ENCODE measurements at places on chromosomes 4 and X. TPM values are rescaled to one million over a fixed set of nuclear protein-coding genes. Genes with fewer than 3 reads are reported as not detected.

- DNase-seq, result peak; percentile 15
- no peaks in the 10 kb centered on the region for H3K36me3 ChIP-seq
- no peaks in the 10 kb centered on the region for H3K27me3 ChIP-seq
- H3K4me1 ChIP-seq, result no peaks in the 10 kb centered on the region
- H3K4me3 ChIP-seq, result no peak overlapping the region
Measured at GRCh38 chr4:127809173-127809800, 27.2 kb downstream of the HSPA4L start.

DNA sequence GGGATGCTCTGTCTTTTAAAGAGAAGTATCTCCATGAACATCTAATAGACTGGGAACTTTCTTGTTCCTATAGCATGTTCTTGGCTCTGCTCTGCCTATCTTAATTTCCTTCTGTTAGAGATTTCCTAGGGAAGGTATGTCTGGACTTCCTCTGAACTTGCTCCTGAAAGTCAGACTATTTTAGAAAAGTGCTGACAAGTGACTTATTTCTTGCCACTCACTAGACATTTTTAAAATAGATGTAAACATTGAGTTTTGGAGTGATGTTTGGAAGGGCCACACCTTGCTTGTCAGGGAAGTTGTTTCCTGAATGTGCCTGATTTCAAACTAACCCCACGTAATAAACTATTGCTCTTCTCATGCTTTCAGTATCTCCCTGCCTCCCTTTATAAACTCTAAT, 62.4 kb upstream of the ATP8A1 start:
- H3K27ac ChIP-seq, result no peak overlapping the region
- no peaks in the 10 kb centered on the region for H3K27me3 ChIP-seq
- H3K4me3 ChIP-seq, result no peak overlapping the region
- H3K4me1 ChIP-seq, result peaks cover 7% of the 10 kb centered on the region
- H3K36me3 ChIP-seq, result no peaks in the 10 kb centered on the region
- no peak for DNase-seq

The LNX1 gene
- total RNA-seq, result 7.3 TPM

The SLIT2 gene
- total RNA-seq, result 5.6 TPM

Measured in GM23338 (cell line).